Umbilical cord (tissue), 2 donors: ENCODE measurements at places on chromosomes 2 and 18.
A peak's percentile ranks its signal among the peaks of the same experiment; 100 is the strongest.

GRCh38 chr2:231399853-231400680 lies 4.6 kb downstream of the B3GNT7 start:
- DNase-seq, result peak; percentile 62

GRCh38 chr2:112916145-112916571 lies 5.2 kb downstream of the IL37 start:
- no peak for DNase-seq

DNA sequence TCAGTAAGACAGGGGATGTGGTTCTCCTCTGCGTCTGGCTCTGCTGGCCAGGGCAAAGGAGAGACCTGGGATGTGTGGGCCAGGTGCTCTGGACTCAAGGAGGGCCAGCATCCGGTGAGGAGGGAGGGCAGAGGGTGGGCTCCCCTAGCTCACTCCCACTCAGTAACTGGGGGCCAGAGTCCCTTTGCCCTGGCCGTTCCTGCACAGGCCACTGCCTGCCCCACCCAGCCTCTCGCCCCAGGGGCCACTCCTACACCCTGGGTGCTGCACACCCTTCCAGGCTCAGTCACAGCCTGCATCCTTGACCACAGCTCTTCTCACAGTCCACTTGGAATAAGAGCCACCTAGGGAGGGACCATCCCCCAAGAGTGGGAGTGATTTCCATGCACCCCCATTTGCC lies 41.0 kb downstream of the SNED1 start:
- no peak for DNase-seq

- peak; percentile 86 for DNase-seq
Observed at GRCh38 chr2:239275847-239276831, 124.7 kb downstream of the HDAC4 start.

DNA sequence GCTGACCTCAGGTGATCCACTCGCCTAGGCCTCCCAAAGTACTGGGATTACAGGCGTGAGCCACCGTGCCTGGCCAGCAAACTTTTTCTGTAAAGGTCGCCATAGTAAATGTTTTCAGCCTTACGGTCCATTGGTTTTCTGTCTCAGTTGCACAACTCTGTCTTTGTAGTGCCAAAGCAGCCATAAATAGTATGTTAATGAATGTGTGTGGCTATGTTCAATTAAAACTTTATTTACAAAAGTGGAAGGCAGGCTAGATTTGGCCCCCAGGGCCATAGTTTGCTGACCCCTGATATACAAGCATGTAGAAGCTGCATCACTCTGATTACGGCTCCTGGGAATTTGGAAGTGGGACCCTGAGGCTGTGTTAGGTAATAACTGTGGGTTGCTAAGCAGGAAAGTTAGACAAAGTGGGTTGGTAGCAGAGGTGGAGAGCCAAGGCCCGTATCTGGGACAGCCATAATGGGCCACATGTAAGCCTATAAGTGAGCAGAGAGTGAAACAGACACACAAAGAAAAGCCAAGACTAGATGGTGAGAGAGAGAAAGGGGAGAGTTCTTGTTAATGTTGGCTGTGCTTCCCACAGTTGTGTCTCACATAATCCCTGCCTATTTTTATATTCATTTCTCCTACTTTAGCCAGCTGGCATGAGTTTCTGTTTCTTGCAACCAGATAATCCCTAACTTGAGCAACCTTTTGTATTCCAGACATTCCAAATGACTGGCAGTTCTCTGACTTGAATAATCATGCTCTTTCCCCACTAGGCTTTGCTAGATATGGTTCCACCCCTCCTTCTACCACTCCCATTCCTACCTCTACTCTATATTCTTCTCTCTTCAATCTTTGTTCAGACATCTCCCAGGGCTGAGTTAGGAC lies 223.3 kb upstream of the STON1 start:
- peak; percentile 63 for DNase-seq

- peak; percentile 74 for DNase-seq
Observed at GRCh38 chr18:42048158-42048557, 93.1 kb downstream of the PIK3C3 start.

DNA sequence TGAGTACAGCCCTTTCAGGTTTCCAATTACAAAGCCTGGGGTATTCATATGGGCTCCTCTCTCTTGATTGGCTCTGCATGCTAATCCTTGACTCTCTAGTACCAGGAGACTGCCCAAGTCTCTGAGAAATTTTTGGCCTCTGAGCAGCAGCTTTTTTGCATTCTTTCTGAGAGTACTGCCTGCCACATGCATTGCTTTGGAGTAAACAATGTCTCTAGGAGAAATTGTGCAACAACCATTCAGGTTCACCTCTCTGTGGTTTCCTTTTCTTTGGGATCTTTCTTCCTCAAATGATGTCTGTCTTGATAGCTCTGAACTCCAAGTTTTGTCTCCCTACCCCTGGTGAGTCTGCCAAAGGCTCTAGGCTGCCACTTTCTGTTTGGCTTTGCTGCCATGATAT lies 115.8 kb upstream of the SETBP1 start:
- no peak for DNase-seq

- DNase-seq, result no peak
Observed at GRCh38 chr2:54966165-54966832, 84.0 kb downstream of the RTN4 start.

DNA sequence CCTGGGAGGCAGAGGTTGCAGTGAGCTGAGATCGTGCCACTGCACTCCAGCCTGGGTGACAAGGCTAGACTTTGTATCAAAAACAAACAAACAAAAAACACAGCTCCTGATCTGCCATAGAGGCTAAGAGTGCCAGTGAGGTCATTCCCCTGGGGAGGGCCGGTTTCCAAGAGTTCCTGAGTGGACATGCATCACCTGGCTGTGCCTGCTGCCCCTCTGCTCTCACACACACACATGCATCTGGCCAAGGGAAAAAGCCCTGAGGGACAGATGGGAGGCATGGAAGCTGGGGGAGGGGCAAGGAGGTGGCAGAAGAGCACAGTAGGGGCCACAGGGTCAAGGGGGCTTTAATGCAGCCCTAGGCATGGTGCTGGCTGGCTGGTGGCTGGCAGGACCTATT lies 60.4 kb downstream of the ZBTB7C start:
- no peak for DNase-seq
